ENCODE measurements at places on chromosomes 3 and 15.

DNA sequence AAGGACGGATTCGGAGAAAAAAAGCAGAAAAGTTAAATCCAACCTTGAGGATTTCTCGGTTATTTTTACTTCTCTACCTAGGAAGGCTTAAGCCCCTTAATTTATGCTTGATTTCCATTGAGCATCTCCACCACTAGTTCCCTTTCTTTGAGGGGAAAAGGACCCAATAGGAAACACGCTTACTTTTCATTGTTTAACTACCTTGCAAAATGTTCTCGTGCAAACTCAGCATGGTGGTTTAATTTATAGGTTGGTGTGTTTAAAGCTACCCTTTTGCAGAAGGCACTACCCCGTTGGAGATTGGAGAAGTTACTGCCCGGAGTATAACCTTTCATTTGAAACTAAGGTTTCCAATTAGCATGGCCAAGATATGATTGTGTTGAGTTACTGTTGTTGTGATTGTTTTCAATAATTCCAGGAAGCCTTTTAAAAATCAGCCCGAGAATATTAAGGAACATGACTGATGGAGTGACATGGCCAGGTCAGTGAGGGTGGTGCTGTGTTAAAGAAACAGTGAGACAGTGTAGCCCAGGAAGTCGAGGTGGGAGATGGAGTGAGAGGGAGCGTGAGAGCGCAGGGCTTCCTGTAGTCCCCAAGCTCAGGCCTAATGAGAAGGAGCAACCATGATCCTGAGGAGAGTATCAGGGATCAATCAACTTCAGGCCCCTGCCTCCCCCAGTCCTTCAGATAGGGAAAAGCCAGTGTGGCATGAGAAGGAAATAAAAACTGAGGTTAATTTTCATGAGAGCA, 76.6 kb downstream of the AQP9 start:
- DNase-seq: no peak

- DNase-seq: peak; percentile 64
These were observed 95.9 kb upstream of the TNIK start for GRCh38 chr3:171556148-171556547.

DNA sequence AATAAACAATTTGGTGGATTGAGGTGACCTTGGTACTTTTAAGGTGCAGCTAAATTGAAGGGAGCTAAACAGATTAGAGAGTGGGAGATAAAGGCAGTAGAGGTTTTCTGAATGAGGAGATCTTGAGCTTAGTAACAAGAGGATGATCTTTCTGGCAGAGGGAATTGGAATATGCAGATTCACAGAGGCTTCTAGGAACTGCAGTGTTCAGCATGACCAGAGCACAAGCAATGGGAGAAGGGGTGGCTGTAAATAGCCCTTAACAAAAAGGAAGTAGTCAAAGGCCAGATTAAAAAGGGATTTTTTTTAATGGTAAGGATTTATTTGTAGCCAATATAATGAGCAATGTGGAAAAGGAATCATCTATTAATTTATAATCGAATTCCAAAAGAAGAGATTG, 5.7 kb upstream of the BNIP2 start:
- DNase-seq: no peak

DNA sequence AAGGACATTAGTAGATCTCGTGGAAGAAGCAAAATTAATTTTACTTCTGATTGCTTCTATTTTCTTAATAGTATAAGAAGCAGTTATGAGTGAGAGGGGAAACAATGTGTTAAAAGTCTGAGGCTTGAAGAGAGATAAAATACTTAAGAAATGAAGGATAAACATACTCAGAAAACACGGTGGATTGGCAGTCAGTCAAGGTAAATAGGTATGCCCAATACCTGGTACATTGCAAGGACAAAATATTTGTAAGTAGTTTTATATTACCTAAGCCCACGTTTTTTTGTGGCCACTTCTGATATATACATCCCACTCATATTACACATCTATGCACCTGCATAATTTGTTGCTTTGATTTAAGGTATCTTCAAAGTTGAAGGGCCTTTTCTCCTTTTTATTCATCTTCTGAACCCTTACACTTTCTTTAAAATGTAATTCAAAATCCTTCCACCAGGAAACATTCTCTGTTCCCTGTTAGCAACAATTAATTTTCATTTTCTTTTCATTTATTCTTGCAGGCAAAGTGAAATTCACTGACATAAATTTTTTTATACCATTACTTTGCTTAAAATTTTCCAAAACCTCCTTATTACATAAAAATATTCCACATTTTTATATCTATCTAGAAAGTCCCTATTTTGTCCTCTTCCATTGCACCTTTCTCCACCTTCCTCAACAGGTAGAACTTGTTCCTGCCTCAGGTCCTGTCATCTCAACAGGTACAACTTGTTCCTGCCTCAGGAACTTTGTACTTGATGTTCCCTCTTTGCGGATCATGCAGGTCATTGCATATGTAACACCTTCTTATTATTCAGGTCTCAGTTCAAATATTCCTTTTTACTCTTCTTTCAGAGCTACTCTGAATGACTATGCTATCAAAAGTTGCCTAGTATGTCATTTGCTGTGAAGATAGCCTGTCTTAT, 755.7 kb upstream of the ALCAM start:
- no peak for DNase-seq

All from NCI-H1417 (cell line).